ENCODE measurements at places on chromosomes 16 and 17. TPM values are rescaled to one million over a fixed set of nuclear protein-coding genes. Genes with fewer than 3 reads are reported as not detected.

Gene SHISA6
- 2.5 TPM for polyA plus RNA-seq

Gene SKAP1
- polyA plus RNA-seq: not detected

Gene SBK1
- polyA plus RNA-seq: 18.2 TPM

Gene CACNB1
- 29.1 TPM for polyA plus RNA-seq

Gene DBNDD1
- polyA plus RNA-seq: 18.4 TPM

Gene CCL3
- not detected for polyA plus RNA-seq

Gene TRAF4
- polyA plus RNA-seq: 139 TPM

Gene SLFN14
- not detected for polyA plus RNA-seq

Gene ZSCAN10
- not detected for polyA plus RNA-seq

Gene PRSS21
- polyA plus RNA-seq: not detected

Gene ASPHD1
- 38.9 TPM for polyA plus RNA-seq

Gene AURKB
- 0.84 TPM for polyA plus RNA-seq

Gene WFIKKN2
- polyA plus RNA-seq: not detected

Gene SF3B3
- polyA plus RNA-seq: 88.2 TPM

Gene TRPV2
- not detected for polyA plus RNA-seq

Gene WNT3
- polyA plus RNA-seq: 7.6 TPM

Gene NLRC5
- polyA plus RNA-seq: not detected

Gene ZG16
- not detected for polyA plus RNA-seq

Gene EPX
- polyA plus RNA-seq: not detected

Gene CSH1
- not detected for polyA plus RNA-seq

Gene PPP1R27
- not detected for polyA plus RNA-seq

Gene PSMD7
- polyA plus RNA-seq: 89.1 TPM

Gene MYL11
- polyA plus RNA-seq: not detected

Gene STXBP4
- polyA plus RNA-seq: 21.3 TPM

Gene FBXO39
- not detected for polyA plus RNA-seq

Gene OTOP3
- not detected for polyA plus RNA-seq

Gene CACNG5
- polyA plus RNA-seq: 1.2 TPM

Gene DYNLRB2
- not detected for polyA plus RNA-seq

Gene KRTAP4-2
- polyA plus RNA-seq: not detected

Gene EVI2A
- polyA plus RNA-seq: not detected

Gene NT5M
- 11.1 TPM for polyA plus RNA-seq

Gene GP1BA
- polyA plus RNA-seq: not detected

Gene CBLN1
- polyA plus RNA-seq: 7.7 TPM

Gene SEPTIN1
- polyA plus RNA-seq: not detected

Gene ARHGAP44
- 8.1 TPM for polyA plus RNA-seq

Gene SLC13A2
- not detected for polyA plus RNA-seq

Gene EZH1
- 52.5 TPM for polyA plus RNA-seq

Gene KRTAP16-1
- polyA plus RNA-seq: not detected

Gene VAT1L
- polyA plus RNA-seq: 60.6 TPM

Gene CLEC19A
- polyA plus RNA-seq: not detected

Gene CYGB
- polyA plus RNA-seq: 12.9 TPM

Gene PYDC1
- not detected for polyA plus RNA-seq

Gene COPZ2
- not detected for polyA plus RNA-seq

Gene MT1F
- polyA plus RNA-seq: 1.8 TPM

Gene PDK2
- polyA plus RNA-seq: 36.2 TPM

Gene NLRC3
- 0.57 TPM for polyA plus RNA-seq

Gene CDRT15
- polyA plus RNA-seq: not detected

Gene ITGAX
- not detected for polyA plus RNA-seq

Gene PPP1R1B
- polyA plus RNA-seq: 3.5 TPM

Gene GPRC5B
- 21.9 TPM for polyA plus RNA-seq

Gene CTRB2
- polyA plus RNA-seq: not detected

Gene ABCA9
- polyA plus RNA-seq: 0.69 TPM

Gene CRHR1
- polyA plus RNA-seq: 3.3 TPM

Gene KRT24
- polyA plus RNA-seq: 0.83 TPM

Gene TNS4
- polyA plus RNA-seq: not detected

Gene SLC6A2
- polyA plus RNA-seq: not detected

Gene BICDL2
- polyA plus RNA-seq: 0.37 TPM

Gene PAM16
- 145 TPM for polyA plus RNA-seq

Gene SLFN13
- not detected for polyA plus RNA-seq
